Smooth muscle cell of trachea (primary cell): ENCODE measurements at places on chromosomes 3 and 15. TPM values are rescaled to one million over a fixed set of nuclear protein-coding genes. Genes with fewer than 3 reads are reported as not detected.

The AQP9 gene
- not detected in 2 replicates for total RNA-seq

The MKRN2OS gene
- 0.33 TPM in 1 of 2 replicates, not detected in the other for total RNA-seq

The AHSG gene
- not detected in 2 replicates for total RNA-seq

The MESP2 gene
- 0.58 and 1.3 TPM in 2 replicates for total RNA-seq

The LRRIQ4 gene
- not detected in 2 replicates for total RNA-seq

The KLHL6 gene
- not detected in 2 replicates for total RNA-seq

The ICE2 gene
- 29.2 and 36.2 TPM in 2 replicates for total RNA-seq

The SNTN gene
- total RNA-seq: not detected in 2 replicates

The TRH gene
- total RNA-seq: not detected in 2 replicates

The SKOR1 gene
- total RNA-seq: 0.15 and 0.17 TPM in 2 replicates

The APH1B gene
- 24.3 and 27.1 TPM in 2 replicates for total RNA-seq

The CDC25A gene
- 1.3 and 2.6 TPM in 2 replicates for total RNA-seq

The CDHR4 gene
- 0.33 TPM in 1 of 2 replicates, not detected in the other for total RNA-seq

The MME gene
- 422 and 590 TPM in 2 replicates for total RNA-seq

The LSAMP gene
- total RNA-seq: 7.1 and 12.2 TPM in 2 replicates

The CCR9 gene
- not detected in 2 replicates for total RNA-seq

The DNAH1 gene
- total RNA-seq: 1.9 and 5.0 TPM in 2 replicates

The AGBL1 gene
- total RNA-seq: not detected in 2 replicates

The PIF1 gene
- 5.0 and 19.1 TPM in 2 replicates for total RNA-seq

The ANKRD63 gene
- not detected in 2 replicates for total RNA-seq

The CACNA2D2 gene
- not detected in 2 replicates for total RNA-seq

The SPESP1 gene
- total RNA-seq: 7.8 and 14.0 TPM in 2 replicates

The EFHB gene
- total RNA-seq: 0.15 and 0.17 TPM in 2 replicates

The HTR3E gene
- total RNA-seq: not detected in 2 replicates

The OR5K1 gene
- not detected in 2 replicates for total RNA-seq
